ENCODE measurements at places on chromosomes 4 and X.
A peak's percentile ranks its signal among the peaks of the same experiment; 100 is the strongest.

DNA sequence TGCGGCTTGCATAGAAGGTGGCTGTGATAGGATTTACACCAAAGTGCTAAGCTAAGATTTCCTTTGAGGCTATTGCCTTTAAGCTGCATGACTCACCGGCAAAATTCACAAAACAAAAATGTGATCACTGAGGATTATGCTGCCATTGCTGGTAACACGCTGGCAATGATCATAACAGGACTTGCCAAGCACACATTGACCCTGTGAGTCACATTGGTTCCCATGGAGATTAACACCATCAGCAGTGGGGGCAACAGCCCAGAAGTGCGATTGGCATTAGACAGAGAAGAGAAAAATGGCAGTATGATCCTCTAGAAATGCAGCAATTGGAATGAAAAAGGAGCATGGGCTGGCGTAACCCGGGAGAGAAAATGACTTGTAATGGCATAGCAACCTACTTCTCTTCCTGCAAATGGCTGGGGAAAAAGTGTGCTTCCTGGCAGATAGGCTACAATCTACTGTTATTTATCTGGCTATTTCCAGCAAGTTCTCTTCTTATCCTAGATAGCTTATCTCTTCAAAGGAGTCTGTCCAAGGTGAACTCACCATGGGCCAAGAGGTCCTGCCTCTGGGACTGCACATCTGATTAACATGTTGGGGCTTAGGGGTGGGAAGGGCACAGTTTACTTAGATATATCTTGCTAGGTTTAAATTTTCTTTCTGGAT lies 314.2 kb upstream of the IGFBP7 start:
- no peak for DNase-seq

DNA sequence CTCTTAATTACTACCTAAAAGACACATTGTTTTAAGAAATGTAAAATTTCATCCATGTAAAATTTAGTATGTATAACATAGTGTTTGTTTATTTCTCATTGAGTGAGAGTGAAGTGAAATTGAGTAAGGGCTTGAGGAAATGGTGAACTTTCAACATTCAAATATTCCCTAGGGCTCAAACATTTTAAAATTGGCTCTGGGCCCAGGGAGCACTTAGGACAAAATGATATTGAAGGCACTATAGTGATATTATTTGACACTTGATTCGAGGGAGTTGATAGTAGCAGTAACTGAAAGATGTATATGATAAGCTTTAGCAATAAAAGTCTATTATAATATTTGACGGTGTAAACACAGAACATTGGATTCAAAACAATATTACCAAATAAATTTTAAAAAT lies 1244.0 kb upstream of the TENM3 start:
- DNase-seq, result no peak

DNA sequence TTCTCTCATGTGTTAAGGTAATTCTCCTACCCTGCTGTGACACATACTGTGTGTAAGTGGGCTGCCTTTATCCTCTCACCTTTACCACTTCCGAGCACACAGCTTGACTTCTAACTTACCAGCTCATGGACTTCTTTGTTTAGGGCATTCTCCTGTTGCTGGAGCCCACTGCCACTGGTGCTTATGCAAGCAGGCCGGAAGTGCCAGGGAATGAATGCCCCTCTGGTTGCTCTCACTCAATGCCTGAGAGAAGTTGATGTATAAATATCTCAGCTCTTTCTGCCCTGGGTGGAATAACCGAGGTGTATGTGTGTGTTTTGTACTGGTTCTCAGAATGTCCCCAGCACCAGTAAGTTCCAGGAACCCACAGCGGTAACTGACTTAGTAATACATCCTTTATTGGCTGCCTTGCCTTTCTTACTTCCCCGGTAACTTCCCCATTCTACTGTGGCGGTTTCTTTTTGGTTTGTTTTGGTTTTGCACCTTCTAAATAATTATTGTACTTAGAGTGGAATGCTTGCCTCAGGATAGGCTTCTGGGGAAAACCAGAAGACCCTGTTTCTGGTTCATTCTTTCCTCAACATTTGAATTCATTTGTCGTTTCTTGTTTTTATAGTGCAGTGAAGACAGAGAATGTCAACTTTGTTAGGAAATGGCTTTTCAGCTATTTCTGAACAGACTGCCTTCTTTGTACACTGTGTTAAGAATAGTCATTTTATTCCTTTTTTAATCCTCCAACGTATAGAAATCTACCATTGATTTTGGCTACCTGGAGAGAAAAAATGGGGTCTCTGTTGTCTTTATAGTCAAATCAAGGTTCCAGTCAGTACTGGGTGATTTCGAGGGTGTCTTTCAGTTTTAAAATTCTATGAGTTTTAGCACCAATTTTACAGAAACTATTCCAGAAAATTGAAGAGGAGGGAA lies 45.4 kb downstream of the CXorf58 start:
- DNase-seq, result peak; percentile 4

- DNase-seq, result no peak
Measured at GRCh38 chr4:156154978-156155377, 201.3 kb upstream of the CTSO start.

DNA sequence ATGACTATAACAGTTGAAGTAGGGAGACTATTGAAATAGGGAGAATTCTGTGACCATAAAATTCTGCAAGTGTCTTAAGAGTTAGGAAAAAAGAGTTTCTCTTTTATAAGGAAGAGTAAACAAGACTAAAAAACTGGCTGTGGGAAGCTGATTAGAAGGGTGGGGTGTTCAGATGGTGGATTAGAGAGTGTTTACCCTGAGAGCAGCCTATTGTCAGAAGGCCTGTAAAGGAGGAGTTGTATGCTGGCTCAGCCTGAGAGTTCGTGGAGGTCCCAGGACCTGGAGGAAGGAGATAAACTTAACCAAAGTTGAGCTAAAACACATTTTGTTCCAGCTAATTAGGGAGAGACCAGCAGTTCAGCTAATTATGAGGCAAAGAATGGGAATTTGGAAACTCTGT lies 629.7 kb downstream of the PCDH7 start:
- no peak for DNase-seq
